NCI-H510A (cell line): ENCODE measurements at places on chromosomes 1 and 21.

- DNase-seq = no peak
Measured at GRCh38 chr1:111629190-111629954, 9.8 kb downstream of the RAP1A start.

GRCh38 chr1:102798718-102799117 is 309.6 kb downstream of the COL11A1 start:
- DNase-seq = no peak

DNA sequence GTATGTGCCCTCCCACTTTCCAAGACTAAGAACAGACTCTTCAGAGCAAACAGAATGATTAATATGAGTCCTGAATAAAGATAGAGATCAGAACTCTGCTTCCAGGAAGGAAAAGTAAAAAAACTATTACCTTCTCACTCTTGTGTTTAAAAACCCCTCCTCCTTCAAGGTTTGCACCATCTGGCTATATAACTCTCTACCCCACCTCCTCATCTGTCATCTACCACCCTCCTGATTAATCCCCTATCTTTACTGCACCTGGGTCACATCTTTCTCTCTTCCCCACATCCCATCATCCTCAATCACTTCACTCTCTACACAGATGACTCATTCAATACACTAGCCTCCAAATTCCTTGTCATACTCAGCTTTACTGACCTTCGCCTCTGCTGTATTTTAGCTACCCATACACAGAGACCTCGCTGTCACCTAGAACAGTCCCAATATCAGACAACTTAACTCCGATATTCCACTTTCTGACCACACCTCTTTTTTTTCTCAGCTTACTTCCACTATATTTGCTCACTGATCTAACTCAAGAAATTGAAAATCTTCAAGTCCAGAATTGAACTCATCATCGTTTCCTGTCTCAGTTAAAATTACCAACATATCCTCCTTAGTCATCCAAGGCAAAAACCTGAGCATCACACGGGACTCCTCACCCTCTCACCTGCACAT is 3.7 kb downstream of the SCMH1 start:
- DNase-seq = no peak

- DNase-seq = no peak
Measured at GRCh38 chr1:165248969-165249571, 107.4 kb downstream of the LMX1A start.

GRCh38 chr1:203547147-203547546 is 53.2 kb downstream of the OPTC start:
- DNase-seq = no peak

- peak; percentile 93 for DNase-seq
Measured at GRCh38 chr1:10733474-10734366, 62.7 kb downstream of the CASZ1 start.

DNA sequence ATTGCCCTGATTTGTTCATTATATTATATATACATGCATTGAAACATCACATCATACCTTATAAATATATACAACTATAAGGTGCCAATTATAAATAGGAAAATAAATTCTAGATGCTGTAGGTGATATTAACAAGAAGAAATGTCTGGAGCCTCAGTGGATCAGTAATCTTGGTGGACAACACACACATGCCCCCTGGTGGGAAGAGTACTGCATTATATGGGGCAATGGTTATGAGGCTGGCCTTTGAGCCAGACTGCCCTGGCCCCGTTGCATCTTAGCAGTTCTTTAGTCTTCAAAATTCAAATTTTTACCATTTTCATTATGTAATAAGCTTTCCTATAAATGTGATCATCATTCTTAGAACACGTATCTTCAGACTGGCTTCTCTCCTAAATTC is 335.0 kb upstream of the GREM2 start:
- no peak for DNase-seq

GRCh38 chr1:109523706-109524105 is 14.2 kb upstream of the AMIGO1 start:
- DNase-seq = no peak

DNA sequence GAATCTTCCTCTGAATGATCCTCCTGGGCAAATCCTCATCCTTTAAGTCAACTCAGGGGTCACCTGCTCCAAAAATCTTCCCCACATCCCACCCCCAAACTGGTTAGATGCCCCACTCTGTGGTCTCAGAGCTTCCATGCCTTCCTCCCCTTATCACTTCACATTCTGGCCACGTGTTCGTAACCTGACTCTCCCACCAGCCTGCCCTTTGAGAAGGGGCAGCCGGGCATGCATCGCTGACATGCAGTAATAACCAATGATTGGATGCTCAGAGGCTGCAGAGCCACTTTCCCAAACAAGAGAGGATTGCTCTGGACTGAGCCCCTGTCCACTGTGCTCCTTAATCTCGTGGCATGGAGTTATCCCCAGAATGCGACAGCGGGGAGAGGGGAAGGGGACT is 7.0 kb downstream of the LELP1 start:
- no peak for DNase-seq

- no peak for DNase-seq
Measured at GRCh38 chr1:24089027-24089742, 22.8 kb downstream of the MYOM3 start.

- DNase-seq = no peak
Measured at GRCh38 chr1:6591644-6592043, 11.0 kb downstream of the KLHL21 start.

GRCh38 chr1:185207980-185208602 is 51.1 kb downstream of the SWT1 start:
- no peak for DNase-seq

DNA sequence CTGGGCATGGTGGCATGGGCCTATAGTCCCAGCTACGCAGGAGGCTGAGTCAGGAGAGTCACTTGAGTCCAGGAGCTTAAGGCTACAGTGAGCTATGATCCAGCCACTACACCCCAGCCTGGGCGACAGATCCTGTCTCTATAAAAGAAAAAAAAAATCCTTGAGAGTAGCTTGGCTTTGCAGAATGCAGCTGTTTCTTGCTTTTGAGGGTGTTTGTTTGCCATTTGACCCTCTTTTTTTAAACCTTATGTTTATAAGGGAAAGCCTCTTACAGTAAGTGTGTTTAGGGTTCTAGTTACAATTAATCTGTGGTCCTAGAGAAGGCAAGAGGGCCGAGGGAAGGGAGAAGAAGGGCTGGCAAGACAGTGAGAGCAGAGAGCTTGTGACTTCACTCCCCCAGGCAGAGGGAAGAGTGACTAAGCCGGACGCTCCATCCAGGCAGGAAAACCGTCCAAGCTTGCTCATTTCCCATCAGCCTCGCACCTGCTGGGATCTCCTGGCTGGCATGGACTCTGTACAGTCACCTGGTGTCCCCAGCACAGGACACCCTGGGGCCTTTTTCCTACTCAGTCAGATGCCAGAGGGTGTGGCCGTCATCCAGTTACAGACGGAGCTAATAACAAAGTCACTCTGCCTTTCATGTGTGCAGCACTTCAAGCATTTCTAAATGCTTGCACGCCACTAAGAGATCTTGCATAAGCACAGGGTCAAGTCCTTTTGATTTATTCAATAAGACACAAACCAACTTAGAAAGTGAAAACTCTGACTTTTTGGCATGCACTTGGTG is 55.5 kb upstream of the PSEN2 start:
- DNase-seq = peak; percentile 82

- DNase-seq = no peak
Measured at GRCh38 chr1:196193896-196194559, 414.2 kb downstream of the KCNT2 start.

- DNase-seq = no peak
Measured at GRCh38 chr1:179728271-179728670, 14.8 kb upstream of the FAM163A start.
